ENCODE measurements at places on chromosomes 5 and 9.

GRCh38 chr5:38341056-38341455 is 82.7 kb downstream of the EGFLAM start:
- DNase-seq, result no peak

- no peak for DNase-seq
Observed at GRCh38 chr5:36681711-36682110, 75.3 kb downstream of the SLC1A3 start.

- no peak for DNase-seq
Observed at GRCh38 chr9:68844631-68845612, 139.9 kb downstream of the PIP5K1B start.

DNA sequence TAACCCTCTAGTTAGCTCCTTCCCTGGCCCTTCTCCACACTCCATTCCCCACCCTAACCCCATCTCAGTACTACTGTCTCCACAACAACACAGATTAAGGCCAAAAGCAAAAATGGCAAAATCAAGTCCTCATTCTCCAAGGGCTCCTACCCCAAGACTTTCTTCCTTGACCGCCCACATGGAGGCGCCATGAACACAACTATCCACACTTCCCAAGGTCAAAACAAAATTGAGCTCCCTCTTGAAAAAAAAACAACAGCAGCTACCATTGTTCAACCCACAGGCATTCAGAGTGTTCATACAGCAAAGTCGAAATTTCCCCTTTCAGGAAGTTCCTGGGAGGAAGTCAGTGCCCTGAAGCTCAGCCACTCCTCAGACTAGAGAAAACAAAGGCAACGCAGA is 54.4 kb downstream of the GNAQ start:
- DNase-seq, result no peak

DNA sequence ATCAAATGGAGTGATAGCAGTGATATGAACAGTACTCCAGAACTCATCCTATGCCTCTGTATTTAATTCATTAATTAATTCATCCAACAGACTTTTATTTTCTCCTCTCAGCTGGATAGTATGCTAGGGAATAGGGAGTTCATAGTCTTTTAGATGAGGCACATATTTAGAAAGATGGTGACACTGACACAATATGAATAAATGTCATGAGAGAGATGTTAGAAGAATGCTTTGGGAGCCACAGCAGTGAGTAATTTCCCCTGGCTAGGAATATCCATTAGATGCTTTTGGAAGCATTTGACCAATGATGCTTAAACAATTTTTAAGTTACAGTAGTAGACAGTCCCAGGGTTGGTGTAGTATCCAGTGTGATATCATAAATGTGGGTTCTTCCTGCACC is 428.7 kb upstream of the SGCD start:
- DNase-seq, result no peak

GRCh38 chr5:96012399-96012798 is 50.7 kb upstream of the ELL2 start:
- no peak for DNase-seq

DNA sequence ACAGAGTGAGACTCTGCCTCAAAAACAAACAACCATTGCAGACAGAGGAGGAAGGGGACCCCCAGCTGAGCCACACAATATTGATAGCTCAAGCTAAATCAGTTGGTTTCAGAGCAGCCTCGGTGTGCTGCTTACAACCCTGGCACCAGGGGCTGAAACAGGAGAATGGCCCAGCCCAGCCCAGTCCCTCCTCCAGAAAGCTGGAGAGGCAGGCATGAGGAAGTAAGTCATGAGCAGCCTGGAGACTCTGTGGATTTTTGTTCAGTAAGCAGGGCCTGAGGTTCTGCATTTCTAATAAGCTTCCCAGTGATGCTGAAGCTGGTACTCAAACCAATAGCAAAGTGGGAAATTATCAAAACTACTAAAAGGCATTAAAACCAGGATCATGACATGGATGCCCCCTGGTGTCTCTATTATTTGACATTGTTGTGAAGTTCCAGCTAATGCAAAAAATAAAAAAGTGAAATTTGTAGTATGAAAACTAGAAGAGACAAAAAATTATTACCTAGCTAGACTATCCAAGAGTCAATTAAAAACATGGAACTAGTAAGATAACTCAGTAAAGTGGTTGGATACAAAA is 14.2 kb downstream of the PRRT1B start:
- no peak for DNase-seq

GRCh38 chr5:116265471-116265870 is 180.6 kb downstream of the COMMD10 start:
- peak; percentile 15 for DNase-seq

GRCh38 chr5:32964261-32964660 is 253.1 kb downstream of the NPR3 start:
- DNase-seq, result peak; percentile 33

DNA sequence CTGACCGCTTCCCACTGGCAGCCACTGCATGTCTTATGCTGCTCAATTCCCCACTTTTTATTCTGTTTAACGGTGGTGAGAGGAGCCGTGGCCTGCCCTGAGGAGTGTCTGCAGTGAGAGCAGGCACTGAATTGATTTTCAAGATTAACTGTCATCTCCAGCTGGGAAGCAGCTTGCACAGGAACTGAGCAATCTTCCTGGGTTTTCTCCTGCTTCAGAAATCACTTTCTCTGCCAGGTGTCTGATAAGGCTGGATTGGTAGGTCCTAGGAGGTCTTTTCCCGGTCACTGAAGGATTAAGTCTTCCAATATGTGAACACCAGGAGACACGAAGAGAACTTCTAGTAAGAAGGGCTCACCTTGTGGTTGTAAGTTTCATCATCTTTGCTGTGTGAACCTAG is 181.1 kb upstream of the RAD23B start:
- DNase-seq, result no peak

- DNase-seq, result no peak
Observed at GRCh38 chr5:142539154-142539740, 146.6 kb downstream of the FGF1 start.

GRCh38 chr9:96026655-96027213 is 151.2 kb downstream of the ERCC6L2 start:
- DNase-seq, result no peak

- no peak for DNase-seq
Observed at GRCh38 chr9:111548623-111549022, 23.6 kb downstream of the ZNF483 start.

DNA sequence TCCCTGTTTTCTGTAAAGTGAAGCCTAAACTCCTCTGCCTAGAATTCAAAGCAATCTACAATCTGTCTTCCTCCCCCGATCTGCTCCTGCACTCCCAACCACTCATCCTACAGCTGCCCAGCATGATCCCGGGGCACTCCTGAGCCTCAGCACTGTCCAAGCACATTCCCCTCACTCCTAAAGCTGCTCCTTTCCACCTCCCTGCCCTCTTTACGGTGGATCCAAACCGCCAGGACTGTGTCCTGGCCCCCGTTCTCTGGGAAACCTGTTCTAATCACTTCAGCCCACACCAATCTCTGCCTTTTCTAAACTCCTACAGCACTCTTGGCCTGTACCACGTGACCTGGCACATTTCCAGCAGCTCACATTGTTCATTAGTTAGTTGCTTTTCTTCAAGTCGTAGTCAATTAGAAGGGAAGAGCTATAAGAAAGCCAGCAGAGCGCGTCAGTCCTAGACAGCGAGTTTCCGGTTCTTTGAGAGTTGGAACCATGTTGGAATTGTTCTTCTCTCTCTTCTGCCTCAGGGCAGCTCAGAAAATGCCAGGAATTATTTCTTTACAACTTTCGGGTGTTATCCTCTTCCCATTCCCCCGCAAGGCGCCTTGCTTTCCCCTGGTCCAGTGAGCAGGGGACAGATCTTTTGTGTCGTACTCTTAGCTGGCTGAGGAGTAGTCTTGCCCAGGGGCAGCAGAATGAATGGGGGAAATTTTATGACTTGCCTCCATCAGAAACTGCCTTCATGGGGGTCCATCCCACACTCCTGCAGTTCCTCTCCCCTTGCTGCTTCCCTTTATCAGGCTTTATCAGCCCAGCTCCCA is 60.7 kb downstream of the NRG2 start:
- no peak for DNase-seq

DNA sequence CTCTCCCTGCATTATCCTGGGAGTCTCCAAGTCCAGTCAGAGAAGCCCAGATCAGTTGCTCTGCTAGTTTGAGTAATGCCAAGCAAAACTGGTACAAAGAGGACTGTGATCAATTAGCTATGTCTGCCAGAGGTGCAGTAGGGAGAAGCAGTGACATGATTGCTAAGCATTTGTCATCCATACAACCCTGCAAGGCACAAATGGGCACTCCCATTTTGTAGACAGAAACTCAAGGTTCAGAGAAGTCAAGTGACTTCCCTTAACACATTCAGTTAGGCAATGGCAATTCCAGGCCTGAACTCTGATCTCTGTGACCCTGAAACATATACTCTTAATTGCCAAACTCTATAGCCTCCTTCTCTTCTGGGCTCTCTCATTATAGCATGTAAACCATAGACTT is 34.0 kb downstream of the NDST1 start:
- DNase-seq, result no peak

DNA sequence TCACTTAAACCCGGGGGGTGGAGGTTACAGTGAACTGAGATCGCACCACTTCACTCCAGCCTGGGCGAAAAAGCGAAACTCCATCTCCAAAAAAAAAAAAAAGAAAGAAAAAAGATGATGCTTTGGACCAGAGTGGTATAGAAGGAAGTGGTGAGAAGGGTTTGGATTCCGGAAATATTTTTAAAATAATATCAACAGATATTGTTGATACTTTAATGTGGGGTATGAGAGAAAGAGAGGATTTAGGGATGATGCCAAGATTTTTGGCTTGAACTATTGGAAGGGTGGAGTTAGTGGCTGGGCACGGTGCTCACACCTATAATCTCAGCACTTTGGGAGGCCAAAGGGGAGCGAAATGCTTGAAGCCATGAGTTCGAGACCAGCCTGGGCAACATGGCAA is 49.6 kb upstream of the PLIN2 start:
- DNase-seq, result no peak

GRCh38 chr9:114830546-114830945 is 24.7 kb upstream of the TNFSF15 start:
- DNase-seq, result no peak

GRCh38 chr5:72487177-72487576 is 20.0 kb downstream of the ZNF366 start:
- no peak for DNase-seq

- DNase-seq, result no peak
Observed at GRCh38 chr5:59864718-59865117, 28.8 kb downstream of the PDE4D start.

DNA sequence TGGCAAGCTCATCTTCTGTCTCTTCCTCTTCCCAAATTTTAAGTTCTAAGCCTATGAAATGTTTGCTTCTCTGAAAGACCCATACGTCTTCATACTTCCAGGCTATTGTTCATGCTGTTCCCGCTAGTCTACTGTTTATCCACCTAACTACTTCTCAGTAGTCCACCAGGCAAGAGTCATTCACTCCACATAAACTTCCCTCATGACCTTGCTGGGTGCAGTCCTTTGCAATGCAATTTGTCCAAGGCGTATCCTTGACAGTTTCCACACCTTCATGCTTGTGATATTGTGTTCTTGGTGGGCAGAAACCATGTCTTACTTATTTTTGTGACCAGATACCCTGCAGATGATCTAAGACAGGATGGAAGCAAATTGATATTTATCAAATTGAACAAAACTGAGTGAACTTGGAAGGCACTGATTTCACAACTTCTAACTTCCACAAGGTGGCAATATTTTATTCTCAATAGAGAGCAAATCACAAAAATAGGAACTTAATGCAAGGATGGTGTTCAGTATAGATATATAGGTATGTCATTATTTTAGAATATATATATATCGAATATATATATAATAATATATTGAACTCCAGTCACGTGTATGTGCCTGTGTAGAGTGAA is 30.3 kb downstream of the TYRP1 start:
- no peak for DNase-seq

- no peak for DNase-seq
Observed at GRCh38 chr5:73630765-73631164, 4.8 kb downstream of the ARHGEF28 start.

DNA sequence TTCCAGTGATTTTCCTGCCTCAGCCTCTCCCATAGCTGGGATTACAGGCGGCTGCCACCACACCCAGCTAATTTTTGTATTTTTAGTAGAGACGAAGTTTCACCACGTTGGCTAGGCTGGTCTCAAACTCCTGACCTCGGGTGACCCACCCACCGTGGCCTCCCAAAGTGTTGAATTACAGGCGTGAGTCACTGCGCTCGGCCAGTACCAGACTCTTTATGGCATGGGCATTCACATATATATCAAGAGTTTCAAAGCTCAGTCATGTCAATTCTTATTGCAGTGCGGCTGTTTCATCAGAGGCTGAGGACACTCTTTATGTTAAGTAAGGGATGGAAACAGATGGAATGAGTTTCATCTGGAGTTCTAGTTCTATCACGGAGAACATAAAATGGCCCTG is 315.2 kb upstream of the CDH6 start:
- DNase-seq, result no peak

DNA sequence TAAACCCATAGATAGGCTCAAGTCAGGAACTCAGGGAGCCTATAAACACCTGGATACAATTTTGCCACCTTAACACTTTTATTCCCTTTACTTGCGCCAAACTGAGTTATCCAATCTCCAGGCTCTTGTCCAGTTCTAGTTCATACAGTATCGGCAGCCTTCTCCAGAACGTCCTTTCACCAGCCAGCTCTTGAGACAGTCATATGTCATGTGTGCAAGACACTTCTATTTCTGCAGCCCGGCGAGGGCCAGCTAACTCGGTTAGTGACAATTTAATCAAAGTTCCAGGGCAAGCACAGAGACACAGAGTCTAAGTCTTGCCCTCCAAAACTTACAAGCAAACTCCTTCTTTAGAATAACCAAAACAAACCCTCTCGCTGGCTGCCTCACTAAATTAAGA is 12.9 kb downstream of the ABCA1 start:
- no peak for DNase-seq

GRCh38 chr5:68086439-68086838 is 129.1 kb upstream of the PIK3R1 start:
- DNase-seq, result no peak

DNA sequence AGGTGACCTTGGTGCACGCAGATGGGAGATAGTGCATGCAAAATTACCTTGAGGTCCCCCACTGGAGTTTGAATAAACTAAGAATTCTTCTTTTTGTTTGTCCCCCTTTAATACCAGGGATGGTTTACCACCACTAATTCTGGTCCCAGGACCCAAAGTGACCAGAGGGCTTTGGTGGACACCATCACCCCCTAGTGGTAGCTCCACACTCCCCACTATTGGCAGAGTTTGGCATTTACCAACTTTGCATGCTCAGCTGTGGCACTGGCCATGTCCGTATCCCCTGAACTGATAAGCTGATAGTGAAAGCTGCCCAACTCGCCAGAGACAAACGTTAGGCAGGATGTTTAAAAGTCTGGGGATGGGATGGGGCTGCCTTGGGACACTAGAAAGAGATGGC is 3.3 kb downstream of the ASTN2 start:
- DNase-seq, result no peak

- DNase-seq, result peak; percentile 76
Observed at GRCh38 chr5:68953875-68954617, 139.8 kb upstream of the SLC30A5 start.
